T-helper 2 cell (primary cell): ENCODE measurements at places on chromosomes 13 and 19.

- DNase-seq: peak; percentile 50
Observed at GRCh38 chr19:6048793-6049405, 61.4 kb downstream of the RFX2 start.

GRCh38 chr13:94886191-94886590 lies 173.8 kb upstream of the SOX21 start:
- DNase-seq: no peak

- peak; percentile 86 for DNase-seq
Observed at GRCh38 chr13:45417790-45418534, at the start of gene SLC25A30. TSS of gene SLC25A30 (minus strand) at chr13:45418373. CDS start at chr13:45411425, 6,948 bp downstream.

DNA sequence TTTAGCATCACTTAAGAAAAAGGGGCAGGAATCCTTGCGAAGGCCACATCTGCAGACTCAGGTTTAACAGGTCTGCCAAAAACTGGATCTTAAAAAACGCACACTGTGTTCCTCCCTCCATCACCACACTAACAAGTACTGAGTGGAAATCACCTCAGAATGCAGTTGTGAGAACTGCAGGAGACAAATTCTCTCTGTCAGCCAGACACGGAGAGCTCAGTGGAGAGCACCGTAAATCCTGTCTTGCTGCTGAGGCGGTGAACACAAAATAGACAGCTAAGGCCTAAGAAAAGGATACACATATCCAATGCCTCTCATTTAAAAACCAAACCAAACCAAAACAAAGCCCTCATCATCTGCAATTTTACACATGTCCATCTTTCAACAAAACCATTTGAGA lies 1287.6 kb downstream of the EFNB2 start:
- DNase-seq: no peak

DNA sequence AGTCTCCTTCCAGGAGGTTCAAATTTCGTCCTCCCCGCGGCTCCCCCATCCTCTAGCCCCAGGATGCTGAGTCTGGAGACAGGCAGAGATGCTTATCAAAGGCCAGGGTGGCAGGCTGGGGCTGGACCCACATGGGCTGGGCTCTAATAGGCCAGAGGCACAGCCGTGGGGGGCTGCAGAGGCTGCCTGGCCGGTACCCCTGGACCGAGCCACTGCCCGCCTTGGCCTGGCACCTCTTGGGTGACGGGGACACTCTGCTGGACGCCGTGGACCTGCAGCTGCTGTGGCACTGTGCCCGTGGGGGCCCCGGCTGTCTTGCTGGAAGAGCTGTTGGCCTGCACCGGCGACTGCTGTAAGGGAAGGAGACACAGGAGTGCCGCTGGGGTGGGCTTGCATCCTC lies 25.8 kb downstream of the RFX1 start:
- no peak for DNase-seq

GRCh38 chr19:32017176-32017953 lies 328.0 kb upstream of the ZNF507 start:
- DNase-seq: no peak

GRCh38 chr13:45184693-45185092 lies 16.2 kb downstream of the KCTD4 start:
- DNase-seq: no peak

DNA sequence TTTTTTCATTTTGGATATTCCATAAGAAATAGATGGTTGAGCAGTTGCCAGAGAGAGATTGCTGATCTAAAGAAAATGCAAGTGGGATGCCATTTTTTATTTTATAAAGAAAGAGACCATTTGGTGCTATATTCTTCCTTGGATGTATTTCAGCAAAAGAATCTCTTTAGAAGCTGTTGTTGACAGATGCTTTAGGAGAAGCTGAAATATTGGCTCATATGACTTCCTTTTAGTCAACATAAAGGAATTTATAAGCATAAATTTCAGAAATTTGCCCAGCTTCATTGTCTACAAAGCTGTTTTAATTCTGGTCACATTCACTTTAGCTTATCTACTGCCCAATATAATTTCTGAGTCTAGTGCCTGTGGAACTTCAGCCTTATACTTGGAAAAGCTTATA lies 36.9 kb downstream of the POLR1D start:
- no peak for DNase-seq
